D721Med (cell line): ENCODE measurements at places on chromosomes 4 and X.

DNA sequence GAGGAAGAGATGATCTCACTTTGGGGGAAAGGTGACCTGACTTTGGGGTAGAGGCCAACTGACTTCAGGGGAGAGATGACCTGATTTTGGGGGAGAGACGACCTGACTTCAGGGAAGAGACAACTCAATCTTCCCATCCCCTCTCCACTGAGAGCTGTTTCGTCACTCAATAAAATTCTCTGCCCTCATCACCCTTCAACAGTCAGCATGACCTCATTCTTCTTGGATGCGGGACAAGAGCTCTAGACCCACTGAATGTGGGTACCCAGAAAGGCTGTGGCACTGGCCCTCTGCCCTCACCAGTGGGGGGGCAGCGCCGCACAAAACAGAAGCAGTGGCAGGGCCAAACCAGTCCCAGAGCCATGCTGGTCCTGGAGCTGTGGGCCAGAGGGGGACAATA, 34.6 kb downstream of the ATXN3L start:
- DNase-seq = no peak

- no peak for DNase-seq
These were observed 87.0 kb downstream of the GABRB1 start for GRCh38 chr4:47118192-47118929.

DNA sequence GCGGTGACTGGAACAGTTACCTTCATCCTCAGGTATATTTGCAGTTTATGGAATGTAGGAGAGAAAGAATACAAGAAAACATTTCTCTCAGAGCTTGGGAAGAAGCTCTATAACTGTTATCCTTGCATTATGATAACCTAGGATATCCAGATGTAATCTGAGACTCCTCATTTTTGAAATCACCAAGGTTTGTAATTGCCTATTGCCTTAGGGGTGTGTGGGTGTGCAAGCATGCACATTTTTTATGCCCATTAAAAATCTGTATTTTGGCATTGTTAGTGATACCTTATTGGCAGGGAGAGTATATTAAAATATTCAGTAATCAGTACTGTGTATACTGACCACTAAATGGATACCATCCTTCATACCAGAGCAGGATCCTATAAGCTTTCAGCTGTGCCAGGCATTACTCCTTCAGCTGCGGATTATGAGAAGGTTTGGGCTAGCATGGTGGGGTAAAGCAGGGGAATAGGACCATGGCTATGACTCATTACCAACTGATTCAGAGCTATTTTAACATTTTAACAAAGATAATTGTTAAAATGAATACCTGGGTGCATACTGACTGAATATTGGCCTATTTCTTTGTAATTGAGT, 8.3 kb downstream of the SEC24B start:
- no peak for DNase-seq

DNA sequence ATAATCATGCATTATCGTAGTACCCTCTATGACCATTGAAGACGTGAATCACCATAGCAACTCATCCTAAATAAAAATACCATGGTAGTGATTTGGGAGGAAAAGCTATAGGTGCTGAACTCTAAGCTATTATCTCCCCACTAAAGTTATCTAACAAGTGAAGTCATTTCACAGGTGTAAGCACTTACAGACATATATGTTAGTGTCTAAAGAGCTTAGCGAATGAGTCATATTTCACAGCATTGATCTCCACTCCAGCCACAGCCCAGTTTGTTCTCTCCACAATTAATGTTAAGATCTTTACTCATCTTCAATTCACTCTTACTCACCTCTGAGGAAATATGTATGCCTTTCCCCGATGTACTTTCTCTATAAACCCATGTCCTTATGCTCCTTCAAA, 57.0 kb downstream of the DCAF8L1 start:
- no peak for DNase-seq

- DNase-seq = no peak
These were observed 162.3 kb upstream of the SMIM31 start for GRCh38 chr4:164591666-164592065.

DNA sequence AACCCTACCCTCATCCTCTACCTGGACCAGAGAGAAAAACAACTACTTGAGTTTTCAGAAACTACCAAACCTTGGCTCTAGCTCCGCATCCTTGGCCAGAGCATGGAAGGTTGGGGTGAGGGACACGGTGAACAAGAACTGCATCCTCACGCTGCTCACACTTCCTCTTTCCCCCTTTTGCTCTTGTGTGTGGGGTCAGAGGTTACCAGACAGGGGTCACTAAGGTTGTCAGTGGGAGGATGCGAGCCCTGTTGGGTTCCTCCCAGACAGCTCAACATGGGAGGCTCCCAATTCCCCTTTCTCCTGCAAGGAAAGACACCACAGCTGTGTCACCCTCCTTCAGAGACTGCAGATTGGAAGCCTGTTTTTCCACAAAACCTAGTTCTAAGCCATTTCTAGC, 5.5 kb upstream of the ZXDB start:
- DNase-seq = no peak

GRCh38 chr4:173532725-173533511, 2.9 kb upstream of the HAND2 start:
- no peak for DNase-seq

- no peak for DNase-seq
These were observed 127.3 kb downstream of the DCHS2 start for GRCh38 chr4:154364066-154364845.

DNA sequence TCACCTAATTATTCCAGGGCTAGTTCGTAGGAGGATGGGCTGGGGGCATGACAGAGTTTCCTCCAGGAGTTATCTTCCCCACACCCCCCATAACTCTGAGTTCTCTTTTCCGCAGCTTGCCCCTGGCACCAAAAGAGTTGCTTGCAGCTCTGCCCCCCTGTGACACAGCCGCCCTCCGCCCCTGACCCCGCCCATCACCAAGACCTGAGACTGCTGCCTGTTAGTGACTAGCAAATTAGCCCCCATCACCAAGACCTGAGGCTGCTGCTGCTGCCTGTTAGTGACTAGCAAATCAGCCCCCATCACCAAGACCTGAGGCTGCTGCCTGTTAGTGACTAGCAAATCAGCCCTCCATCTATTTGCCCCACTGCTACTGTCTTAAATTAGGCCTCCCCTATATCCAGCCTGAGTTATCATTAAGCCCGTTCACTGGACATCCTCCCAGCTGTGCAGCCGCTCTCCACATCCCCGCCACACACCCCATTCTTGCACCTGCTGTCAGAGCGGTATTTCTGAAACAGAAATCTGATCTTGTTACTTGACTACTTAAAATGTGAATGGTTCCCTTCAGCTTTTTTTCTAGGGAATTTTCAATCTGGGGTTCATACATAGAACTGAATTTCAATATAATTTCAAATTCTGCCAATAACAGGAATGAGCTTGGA, 1.5 kb upstream of the PAPSS1 start:
- no peak for DNase-seq

GRCh38 chr4:155684892-155685541, 18.4 kb downstream of the GUCY1A1 start:
- DNase-seq = no peak

- DNase-seq = no peak
These were observed 430.0 kb downstream of the INPP4B start for GRCh38 chr4:142416121-142416520.

DNA sequence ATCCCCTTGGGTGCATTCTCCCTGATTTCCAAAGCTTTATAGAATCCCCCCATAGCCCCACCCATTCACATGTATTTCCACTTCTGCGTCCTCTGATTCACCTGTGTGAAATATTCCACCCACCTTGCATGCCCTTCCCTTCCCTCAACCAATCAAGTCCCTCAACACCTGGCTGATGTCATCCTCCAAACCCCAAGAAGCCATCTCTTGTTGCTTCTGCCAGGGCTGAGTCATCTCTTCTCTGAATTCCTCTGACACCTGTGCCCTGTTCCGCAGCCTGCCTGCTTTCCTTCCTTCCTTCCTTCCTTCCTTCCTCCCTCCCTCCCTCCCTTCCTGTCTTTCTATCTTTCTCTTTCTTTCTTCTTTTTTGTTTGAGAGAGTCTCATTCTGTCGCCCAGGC, 9.9 kb downstream of the CRMP1 start:
- no peak for DNase-seq

- peak; percentile 31 for DNase-seq
These were observed at the start of gene CHST7 for GRCh38 chrX:46573331-46573891. Gene CHST7 (plus strand): TSS chrX:46573765. CDS start chrX:46573932, 167 bp downstream.

DNA sequence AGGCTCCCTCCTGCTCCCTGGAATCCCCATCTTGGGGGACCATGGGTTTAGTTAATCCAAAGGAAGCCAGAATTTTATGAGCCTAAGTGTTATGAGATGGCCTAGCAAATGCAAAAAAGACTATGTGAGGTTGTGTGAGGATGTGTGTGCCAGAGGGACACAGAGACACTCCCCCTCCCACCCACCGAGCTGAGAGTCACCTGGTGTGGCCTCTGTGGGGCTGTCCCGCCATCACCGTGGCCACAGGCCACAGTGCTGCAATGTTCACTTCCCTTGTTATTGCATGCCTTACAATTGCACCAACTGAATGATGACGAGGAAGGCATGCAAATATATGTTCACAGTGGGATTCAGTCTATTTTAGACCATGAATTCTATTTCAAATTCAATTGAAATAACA, 601 bp upstream of the FGFBP2 start:
- DNase-seq = no peak

DNA sequence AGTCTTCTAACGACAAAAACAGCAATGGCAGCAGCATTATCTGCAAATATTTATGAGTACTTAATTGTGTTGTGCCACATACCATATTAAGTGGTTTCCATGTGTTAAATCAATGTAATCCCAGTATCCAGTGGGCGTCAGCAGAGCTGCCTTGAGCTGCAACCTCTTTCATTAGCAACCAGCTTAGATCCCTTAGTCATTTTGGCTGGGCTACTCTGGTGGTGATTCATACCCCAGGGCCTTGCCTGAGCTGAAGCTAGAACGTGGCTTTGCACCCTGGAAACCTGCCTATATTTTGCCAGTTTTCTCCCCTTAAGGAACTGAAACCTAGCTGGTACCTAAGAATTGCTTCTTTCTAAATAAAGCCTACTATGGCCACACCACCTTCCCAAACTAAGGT, 474.3 kb upstream of the FTHL17 start:
- DNase-seq = no peak

DNA sequence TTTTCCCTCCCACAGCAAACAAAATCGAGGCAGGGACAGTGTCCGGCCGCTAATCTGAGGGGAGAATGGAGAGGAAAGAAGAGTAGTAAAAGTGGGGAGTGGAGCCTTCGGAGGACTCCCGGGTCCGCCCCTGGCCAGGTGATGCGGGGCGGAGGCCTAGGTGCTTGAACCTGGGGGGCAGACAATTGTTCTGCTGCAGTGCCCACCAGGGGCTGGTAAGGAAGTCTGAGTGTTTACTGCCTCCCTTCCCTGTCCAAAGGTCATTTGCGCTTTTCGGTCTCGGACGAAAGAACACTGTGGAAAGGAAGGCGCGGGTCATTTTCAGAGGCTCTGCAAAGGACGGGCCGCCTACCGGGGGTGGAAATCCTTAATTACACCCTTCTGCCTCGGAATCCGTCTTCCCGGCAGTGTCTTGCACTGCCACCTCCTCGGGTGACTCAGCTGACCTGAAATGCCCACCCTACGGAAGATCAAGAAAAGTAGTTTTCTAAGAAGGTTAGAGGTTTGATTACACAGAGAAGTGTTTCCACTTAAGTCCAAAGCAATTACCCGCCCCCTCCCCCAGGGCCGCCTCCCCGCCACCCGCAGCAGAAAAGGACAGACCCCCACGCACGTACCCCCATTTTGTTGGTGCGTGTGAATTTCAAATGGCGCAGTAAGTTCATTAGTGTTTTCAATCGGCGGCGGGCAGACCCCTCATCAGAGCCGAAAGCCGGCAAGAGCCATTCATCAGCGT, 99.9 kb upstream of the TENM3 start:
- no peak for DNase-seq

DNA sequence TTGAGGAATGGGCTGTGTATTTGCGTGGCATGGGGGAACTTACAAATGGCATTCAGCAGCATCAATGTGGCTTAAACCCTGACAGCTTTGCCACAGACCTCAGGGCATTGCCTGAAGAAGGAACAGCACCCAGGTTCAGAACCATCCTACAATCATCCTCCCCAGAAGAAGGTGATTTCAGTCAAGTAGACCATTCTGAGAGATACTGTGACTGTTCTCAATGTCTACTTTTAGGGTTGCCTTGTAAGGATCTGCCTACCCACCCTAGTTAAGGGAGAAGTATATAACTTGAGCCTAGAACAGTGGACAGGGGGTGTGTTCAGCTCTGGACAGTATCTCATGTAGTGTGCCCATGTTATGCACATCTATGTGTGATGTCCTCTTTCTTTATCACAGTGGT, 1.6 kb upstream of the FGF5 start:
- DNase-seq = no peak

GRCh38 chr4:13541176-13541604, 3.1 kb downstream of the NKX3-2 start:
- DNase-seq = no peak

DNA sequence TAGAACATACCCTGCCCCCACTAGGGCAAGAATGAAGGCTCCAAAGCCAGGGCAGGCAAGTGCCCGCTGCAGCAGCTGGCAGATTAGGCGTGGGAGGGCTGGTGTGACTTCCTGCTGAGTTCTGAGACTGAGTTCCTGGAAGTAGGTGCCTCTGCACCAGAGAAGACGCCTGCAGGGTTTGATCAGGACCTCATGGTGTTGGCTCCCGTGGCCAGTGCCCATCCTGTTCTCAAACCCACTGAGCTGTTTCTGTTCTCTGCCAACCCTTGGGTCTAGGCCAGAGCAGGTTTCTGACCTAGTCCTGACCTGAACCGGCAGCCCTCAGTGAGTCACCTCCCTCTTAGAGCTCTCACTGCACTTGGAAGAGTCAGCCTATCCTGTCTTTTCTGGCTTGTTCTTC, 220.7 kb downstream of the HS6ST2 start:
- no peak for DNase-seq

DNA sequence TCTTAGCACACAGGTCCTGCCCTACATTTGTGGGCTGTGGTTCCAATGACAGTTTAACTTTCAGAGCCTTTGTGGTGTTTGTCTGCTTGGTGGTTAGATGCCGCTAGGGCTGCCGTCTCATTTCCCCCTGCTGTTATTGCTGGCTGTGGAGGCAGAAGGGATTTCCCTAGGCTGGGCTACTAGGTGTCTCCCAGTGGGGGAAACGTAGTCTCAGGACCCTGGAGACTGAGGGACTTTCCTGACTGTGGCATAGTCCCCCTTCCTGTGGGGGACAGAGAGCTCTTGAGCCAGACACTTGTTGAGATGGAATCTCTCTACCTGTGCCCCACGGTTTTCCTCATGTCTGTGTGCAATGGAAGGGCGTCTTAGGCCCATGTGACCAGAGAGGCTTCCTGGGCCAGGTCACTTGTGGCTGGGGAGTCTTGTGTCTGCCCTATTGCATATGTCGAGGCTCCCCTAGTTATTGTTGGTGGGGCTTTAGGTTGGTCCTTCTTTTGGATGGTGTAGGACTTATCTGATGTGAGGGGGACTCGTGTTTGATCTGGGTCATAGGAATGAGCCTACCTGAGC, 68.2 kb downstream of the ARHGAP10 start:
- no peak for DNase-seq

- no peak for DNase-seq
These were observed 52.5 kb downstream of the CASP3 start for GRCh38 chr4:184596617-184597185.

GRCh38 chr4:165294907-165295306, 32.6 kb upstream of the MSMO1 start:
- no peak for DNase-seq

GRCh38 chr4:139454111-139455045, at the start of gene RAB33B:
Gene RAB33B (plus strand): TSS chr4:139454121. CDS start chr4:139454196, 75 bp downstream.
- DNase-seq = no peak
